ENCODE measurements at places on chromosomes 7 and 10. TPM values are rescaled to one million over a fixed set of nuclear protein-coding genes. Genes with fewer than 3 reads are reported as not detected.

Gene GPR22
- total RNA-seq = not detected

Gene GPNMB
- total RNA-seq = 0.98 TPM

Gene RADIL
- total RNA-seq = 0.14 TPM

Gene OR6B1
- total RNA-seq = not detected

Gene NAT16
- total RNA-seq = not detected

Gene OPN4
- total RNA-seq = not detected

Gene NMT2
- 11.4 TPM for total RNA-seq

Gene C10orf53
- not detected for total RNA-seq

Gene TMEM236
- total RNA-seq = 0.07 TPM

Gene ABCB4
- total RNA-seq = not detected

Gene ABCB1
- total RNA-seq = not detected

Gene CHN2
- not detected for total RNA-seq

Gene BET1
- total RNA-seq = 17.8 TPM

Gene GIMAP5
- total RNA-seq = not detected

Gene SPDYE2B
- not detected for total RNA-seq

Gene LRIT1
- not detected for total RNA-seq

Gene ZNF277
- total RNA-seq = 22.5 TPM

Gene AKR1C1
- 49.7 TPM for total RNA-seq

Gene PYROXD2
- total RNA-seq = 5.2 TPM

Gene TAX1BP1
- 38.1 TPM for total RNA-seq

Gene ABCA13
- total RNA-seq = 0.84 TPM

Gene CCL24
- not detected for total RNA-seq

Gene SFTPD
- total RNA-seq = 0.42 TPM

Gene SORCS3
- not detected for total RNA-seq

Gene SDK1
- 0.21 TPM for total RNA-seq

Gene SNX13
- 21.9 TPM for total RNA-seq

Gene CALML3
- 7.7 TPM for total RNA-seq

Gene NPTX2
- total RNA-seq = not detected

Gene PANK1
- total RNA-seq = 5.9 TPM

Gene TMEM176B
- total RNA-seq = not detected

Gene IQUB
- total RNA-seq = 0.21 TPM

Gene AKR1C4
- total RNA-seq = not detected

Gene ZCWPW1
- total RNA-seq = 2.5 TPM

Gene PLAC9
- not detected for total RNA-seq

Gene RASA4B
- total RNA-seq = 2.5 TPM

Gene MYOZ1
- not detected for total RNA-seq

Gene INA
- 3.7 TPM for total RNA-seq

Gene DNAH11
- total RNA-seq = 0.23 TPM

Gene PNLIPRP2
- total RNA-seq = not detected

Gene COL1A2
- 17.6 TPM for total RNA-seq

Gene HOXA7
- total RNA-seq = not detected

Gene PLEKHS1
- total RNA-seq = not detected

Gene SPAM1
- total RNA-seq = not detected

Gene CPVL
- total RNA-seq = not detected

Gene CCDC71L
- 24.9 TPM for total RNA-seq

Gene ARHGAP22
- total RNA-seq = 9.3 TPM

Gene CHAT
- not detected for total RNA-seq

Gene AKR1C2
- 167 TPM for total RNA-seq

Gene C7orf57
- 0.14 TPM for total RNA-seq

Gene SPDYE11
- not detected for total RNA-seq

Gene CNPY1
- not detected for total RNA-seq

Gene GRID2IP
- total RNA-seq = 0.21 TPM

Gene TUBB8
- not detected for total RNA-seq

Gene PRLHR
- total RNA-seq = not detected
